Stimulated activated CD8-positive, alpha-beta memory T cell treated with anti-CD3 and anti-CD28 coated beads, Interleukin-12 subunit alpha, Interleukin-12 subunit beta, amount 100 ng/mL, for 1 hour (primary cell): ENCODE measurements at places on chromosomes 1 and 21.

DNA sequence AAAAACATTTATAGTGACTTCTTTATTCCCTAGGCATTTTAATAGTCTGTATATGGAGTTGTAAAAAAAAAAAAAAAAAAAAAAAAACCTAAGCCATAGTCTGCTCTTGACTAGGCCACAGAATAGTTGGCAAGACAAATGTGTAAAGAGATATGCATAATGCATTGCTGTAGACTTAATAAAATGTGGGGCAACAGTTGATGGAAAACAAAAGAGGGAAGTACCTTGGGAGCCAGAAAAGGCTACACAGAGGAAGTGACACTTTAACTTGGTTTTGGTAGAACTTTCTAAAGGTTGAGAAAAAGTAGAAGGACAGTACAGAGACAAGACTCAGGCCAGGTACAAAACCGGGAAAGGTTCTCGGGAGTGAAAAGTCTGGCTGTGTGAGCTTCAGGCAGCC is 802.9 kb upstream of the ADAMTS5 start:
- no peak for DNase-seq

DNA sequence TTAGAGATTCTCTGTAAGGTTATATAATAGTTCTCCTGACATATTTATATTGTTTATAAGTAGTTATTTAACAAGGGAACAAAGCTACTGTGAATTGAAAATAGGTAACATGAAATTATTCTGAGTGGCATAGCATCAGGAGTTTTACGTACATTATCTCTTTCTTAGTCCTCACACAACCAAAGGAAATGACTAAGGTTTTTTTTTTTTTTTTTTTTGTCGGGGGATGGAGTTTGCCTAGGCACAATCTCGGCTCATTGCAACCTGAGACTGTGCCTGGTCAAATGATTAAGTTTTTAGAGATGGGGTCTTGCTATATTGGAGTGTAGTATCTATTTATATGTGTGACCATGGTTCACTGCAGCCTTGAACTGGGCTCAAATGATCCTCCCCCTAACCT is 24.9 kb downstream of the TMED5 start:
- DNase-seq = no peak

DNA sequence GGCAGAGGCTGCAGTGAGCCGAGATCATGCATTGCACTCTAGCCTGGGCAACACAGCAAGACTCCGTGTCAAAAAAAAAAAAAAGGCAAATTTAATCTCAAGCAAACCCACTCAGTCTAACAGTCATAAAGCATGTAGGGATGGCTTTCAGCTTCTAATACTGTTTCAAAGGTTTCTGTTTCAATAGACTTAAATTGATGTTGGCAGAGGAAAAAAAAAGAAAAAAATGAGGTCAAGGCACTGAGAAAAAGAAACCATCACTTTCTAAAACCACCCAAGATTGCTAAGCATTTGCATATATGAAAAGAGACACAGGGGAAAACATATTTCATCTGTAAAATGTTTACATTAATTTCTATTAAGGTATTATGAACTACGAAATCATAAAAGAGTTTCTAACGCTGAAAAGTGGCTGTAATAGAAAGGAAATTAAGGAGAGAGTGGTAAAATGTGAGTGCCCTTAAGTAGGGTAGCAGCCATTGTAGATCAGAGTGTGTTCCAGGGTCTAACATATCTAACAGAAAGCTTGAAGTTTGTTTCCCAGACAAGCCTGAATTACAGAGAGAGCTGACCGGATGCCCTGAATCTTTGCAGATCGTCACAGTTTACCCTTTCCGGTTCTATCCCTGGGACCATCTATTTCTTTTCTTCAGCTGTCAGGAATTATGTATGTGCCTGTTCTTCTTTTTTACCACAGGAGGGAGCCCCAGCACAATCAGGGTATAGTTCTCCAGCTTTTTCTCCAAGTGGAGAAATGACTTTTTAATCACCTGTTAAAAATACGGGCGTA is 70.0 kb downstream of the PLD5 start:
- no peak for DNase-seq

GRCh38 chr1:174535207-174535606 is 87.4 kb downstream of the GPR52 start:
- DNase-seq = no peak

- DNase-seq = no peak
These were observed 46.1 kb upstream of the MTF2 start for GRCh38 chr1:93033029-93033428.

GRCh38 chr1:212351588-212352362 is 62.9 kb downstream of the PACC1 start:
- DNase-seq = no peak

- DNase-seq = no peak
These were observed 96.0 kb upstream of the GNG4 start for GRCh38 chr1:235745503-235746136.

GRCh38 chr1:30188329-30188728 is 535.1 kb downstream of the MATN1 start:
- no peak for DNase-seq

GRCh38 chr1:235069577-235070563 is 58.8 kb downstream of the TOMM20 start:
- DNase-seq = no peak

GRCh38 chr1:27858072-27858948 is 14.0 kb upstream of the THEMIS2 start:
- DNase-seq = peak; percentile 81

GRCh38 chr1:80155371-80155770 is 1148.8 kb upstream of the ADGRL4 start:
- DNase-seq = no peak

DNA sequence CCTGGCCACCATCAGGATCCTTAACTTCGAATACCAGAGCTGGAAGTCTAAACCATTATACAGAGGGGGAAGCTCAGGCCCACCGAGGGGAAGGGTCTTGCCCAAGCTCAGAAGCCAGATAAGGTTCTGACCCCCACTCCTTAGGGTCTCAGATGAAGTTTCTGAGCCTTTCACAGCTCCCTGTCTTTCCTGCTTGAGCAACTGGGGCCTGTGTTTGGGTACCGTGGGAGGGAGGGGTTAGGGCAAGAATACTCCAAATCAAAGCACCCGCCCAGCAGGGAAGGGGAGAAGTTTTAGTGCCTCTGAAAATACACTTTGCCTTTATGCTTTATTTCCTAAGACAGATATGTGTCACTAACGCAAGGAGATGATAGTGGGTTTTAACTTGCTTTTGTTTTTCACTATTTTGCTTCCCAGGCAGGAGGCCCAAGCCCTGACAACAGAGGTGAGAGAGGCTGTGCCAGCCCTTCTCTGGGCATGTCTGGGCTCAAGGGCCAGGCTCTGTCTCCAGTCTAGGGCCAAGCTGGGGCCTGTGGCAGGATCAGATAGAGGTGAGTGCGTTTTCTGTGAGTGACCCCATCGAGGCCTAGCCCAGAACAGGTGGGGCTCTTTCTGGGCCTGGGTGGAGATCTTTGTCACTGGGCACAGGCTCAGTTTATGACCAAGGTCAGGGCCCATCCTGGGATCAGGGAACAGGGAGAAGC is 20.5 kb upstream of the TENT5B start:
- no peak for DNase-seq

DNA sequence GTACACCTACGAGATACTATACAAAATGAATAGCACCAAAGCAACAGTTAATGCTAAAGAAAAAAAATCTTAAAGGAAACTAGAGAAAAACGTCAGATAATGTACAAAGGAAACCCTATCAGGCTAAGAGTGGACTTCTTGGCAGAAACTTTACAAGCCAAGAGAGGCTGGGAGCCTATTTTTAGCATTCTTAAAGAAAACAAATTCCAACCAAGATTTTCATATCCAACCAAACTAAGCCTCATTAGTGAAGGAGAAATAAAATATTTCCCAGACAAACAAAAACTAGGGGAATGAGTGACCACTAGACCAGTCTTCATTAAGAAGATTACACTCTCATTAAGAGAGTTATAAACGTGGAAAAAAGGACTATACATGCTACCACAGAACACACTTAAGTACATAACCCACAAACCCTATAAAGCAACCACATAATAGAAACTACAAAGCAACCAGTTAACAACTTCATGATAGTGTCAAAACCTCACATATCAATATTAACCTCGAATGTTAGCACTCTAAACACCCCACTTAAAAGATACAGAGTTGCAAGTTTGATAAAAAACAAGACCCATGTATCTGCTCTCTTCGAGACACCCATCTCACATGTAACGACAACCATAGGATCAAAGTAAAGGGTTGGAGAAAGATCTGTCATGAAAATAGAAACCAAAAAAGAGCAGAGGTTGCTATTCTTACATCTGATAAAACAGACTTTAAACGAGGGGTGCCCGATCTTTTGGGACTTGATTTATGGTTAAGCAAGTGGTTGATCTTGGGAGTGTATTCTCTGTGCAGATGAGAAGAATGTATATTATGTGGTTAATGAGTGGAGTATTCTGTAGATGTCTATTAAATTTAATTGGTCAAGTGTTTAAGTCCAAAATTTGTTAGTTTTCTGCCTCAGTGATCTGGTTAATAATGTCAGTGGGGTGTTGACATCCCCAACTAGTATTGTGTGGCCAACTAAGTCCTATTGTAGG is 1301.4 kb downstream of the PLA2G4A start:
- DNase-seq = no peak

DNA sequence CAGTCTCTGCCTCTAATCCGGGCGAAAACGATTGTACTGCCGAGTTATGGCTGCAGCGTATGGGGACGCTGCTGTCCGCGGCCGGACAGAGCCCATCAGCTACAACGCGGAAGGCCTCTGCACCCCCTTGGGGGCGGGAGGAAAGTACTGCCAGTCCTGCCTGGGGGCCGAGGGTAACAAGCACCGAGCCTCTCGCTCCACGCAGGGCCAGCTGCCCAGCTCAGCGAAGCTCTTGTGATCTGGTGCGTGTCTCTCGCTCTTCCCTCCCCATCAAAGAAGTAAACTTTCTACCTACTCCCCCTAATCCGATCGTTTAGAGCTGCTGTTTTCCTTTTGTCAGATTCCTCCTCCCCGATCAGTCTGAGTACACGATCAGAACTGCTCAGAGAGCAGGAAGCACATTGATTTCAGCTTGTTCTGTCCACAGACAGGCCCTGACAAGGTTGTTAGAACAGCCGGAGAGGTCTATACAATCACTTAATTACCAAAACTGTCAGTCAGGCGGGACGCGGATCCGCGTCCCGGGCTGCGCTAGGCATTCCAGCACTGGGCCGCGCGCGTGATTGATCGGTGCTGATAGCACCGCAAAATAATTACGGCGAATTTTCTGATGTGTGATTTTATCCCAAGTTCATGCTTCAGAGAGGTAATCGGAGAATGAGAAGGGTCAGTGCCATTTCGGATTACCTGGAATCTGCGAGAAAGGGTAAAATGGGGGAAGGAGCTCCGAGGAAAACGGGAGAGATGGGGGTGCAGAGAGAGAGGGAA is 8.7 kb upstream of the BARHL2 start:
- DNase-seq = no peak

DNA sequence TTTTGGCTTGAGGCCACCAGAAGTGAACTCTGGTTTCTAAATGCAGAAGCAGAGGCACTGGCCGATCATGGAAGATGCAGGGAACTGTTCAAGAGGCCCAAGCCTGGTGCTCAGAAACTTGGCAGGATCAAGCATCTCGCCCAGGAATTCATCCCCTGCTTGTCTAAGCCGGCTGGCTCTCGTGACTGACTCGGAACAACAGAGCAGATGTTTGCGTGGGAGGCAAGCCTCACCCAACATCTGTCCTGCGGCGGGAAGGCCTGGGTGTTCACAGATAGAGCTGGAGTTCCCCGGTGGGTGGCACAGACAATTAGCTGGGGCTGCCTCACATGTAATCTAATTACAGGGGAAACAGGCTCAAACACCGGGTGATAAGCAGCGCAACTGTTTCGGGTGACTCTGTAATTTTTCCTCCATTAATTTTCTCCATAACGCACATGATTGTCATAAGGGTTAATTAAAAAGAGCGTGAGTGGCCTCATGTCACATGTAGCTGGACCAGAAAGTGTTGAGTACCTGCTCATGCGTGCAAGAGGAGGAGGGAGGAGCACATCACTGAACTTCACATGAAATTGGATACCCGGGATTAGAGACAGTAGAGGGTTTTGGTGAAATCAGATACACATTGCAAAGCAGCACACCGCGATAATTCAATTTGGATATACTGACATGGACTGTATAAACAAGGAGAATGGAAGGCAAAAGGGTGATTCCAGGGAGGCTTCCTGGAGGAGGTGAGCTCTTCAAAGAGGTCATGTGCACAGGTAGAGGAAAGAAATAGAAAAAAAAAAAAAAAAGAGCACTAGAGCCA is 180.0 kb downstream of the ETS2 start:
- no peak for DNase-seq

DNA sequence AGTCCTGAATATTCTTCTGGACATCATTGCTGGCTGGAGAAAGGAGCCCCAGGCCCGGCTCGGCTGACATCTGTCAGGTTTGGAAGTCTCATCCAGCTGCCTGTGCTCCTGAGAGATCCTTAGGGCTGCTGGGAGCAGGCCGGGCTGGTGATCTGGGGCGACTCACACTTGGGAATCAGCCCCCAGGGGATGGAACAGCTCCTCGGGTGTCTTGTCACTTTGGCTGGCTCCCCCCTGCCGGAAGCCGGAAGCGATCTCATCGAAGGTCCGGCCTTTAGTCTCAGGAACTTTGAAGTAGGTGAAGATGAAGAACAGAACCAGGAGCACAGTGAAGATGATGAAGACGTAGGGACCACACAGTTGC is 31.8 kb downstream of the SLC2A1 start:
- DNase-seq = no peak

DNA sequence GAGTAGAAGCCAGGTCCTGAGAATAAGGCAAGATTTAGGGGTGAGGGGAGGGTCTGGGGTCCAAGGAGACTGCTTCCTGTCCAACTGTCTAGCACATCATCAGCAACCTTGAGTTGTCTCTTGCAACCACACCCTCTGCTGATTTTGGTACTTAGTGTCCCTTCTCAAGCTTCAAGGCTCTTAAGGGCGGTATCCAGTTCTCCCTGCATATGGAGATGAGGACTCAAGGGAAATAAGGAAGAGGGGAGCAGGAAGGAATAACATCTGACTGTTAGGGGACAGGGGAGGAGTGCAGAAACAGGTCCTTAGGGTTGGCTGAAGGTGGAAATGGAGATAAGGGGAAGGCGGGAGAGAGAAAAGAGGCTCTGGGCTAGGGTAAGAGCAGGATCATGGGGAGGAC is 12.3 kb downstream of the MYOG start:
- no peak for DNase-seq

GRCh38 chr21:39209334-39209688 is 26.1 kb upstream of the PSMG1 start:
- no peak for DNase-seq

DNA sequence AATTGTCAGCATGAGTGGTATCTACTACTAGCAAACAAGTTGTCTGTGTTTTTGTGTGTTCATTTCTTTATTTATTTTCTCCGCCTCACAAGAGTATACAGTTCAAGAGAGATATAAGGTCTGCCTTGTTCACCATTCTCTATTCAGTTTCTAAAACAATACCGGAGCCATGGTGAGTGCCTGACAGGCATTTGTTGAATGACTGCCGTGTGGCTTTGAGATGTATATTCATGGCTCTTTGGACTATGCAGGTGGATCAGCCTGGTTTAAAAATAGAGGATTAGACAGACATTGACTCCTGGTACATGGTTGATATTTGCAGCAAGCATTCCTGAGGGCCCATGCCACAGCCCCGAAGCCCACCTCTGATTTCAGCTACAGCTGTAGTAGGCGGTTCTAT is 89.7 kb downstream of the PGM1 start:
- DNase-seq = no peak
